ENCODE measurements at places on chromosomes 5 and 9.

DNA sequence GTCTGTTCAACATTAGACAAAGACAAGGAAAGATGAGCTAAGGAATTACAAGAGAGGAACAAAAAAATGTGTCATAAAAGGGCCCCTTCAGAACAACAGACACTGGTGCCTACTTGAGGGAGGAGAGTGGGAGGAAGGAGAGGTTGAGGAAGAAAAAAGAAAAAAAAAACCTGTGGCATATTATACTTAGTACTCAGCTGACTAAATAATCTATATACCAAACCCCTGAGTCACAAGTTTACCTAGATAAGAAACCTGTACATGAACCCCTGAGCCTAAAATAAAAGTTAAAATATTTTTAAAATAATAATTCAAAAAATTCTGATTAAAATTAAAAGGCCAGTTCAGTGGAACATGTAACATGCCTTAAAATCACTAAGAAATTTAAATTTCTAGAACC is 107.3 kb downstream of the MTREX start:
- no peak for DNase-seq

DNA sequence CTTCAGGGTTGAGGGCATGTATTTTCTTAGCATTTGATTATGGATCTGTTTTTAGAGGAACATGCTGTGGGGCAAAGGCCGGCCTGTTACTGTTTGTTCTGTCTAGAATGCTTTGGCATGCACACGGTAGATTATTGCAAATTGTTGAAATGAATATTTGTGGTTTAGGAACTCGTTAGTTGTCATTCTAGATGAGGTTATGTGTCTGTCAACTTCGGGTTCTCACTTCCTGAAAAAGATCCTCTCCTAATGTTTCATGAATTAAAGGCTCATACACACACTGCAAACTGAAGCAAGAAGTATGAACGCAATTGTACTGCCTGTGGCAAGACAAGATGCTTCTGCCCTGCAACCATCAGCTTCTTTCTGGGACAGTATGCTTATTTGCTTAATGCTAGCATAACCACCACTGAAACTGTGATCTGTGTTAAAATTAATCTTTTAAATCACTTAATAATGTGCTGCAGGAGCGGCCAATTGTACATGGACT is 99.6 kb downstream of the BASP1 start:
- DNase-seq = peak; percentile 71

DNA sequence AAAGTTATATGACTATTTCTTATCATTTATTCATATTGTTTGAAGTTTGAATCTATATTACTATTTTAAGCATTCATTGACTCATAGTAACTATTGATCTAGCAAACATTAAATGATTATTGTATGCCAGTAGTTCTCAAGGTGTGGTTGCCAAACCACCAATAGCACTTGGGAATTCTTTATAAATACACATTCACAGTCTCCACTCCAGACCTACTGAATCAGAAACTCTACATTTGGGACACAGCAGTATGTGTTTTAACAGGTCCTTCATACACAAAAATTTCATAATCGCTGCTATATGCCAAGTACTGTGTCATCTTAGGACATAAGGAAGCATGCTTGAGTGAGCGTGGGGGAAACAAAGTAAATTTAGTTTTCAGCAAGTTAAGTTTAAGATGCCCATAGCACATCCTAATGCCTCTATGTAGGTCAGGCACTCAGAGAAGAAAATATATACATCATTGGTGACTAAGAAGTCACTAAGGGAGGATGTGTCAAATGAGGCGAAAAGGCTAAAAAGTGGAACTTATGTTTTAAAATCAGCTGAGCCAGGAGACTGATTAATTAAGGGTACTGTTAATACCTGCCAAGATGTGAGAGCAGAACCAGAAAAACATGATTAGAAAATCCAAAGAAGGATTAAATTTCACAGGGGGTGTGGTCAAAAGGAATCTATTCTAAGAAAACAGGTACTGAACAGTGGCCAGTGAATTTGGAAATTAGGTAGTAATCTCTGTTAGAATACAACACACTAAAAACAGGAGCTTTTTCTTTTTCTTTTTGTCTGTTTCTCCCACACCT is 340.8 kb downstream of the HCN1 start:
- DNase-seq = no peak

DNA sequence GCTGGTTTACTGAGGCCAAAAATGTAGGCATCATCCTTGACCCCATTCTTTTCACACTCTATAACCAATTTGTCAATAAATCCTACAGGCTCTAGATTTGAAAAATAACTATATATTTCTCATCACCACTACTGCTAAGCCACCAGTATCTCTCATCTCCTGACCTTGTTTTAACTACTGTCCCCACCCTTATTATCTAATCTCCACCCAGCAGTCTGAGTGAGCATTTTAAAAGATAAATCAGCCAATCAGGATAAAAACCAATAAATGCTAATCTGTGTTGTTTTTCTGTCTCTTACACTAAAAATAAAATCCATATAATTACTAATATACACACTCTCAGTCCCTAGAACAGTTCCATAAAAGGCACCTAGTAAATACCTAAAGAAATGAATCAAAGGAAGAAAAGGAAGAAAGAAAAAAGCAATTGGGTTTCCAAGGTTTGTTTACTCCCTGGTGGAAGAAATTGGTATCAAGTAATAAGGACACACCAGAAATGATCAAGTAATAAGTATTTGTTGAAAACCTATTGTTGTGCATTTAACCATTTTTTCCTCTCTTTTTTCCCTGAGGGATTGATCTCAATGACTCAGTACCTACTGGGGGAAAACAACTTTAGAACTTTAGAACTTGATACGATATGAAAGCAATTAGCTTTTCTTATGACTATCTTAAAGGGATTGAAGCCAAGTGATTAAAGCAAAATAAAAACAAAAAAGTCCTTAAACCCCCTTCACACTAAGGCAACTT is 19.3 kb downstream of the MRPS27 start:
- no peak for DNase-seq

GRCh38 chr5:32100691-32101302 is 73.3 kb downstream of the GOLPH3 start:
- no peak for DNase-seq

GRCh38 chr5:139985290-139985689 is 57.8 kb downstream of the NRG2 start:
- DNase-seq = peak; percentile 3

GRCh38 chr5:177498013-177498787 is 796 bp upstream of the PDLIM7 start:
- no peak for DNase-seq

DNA sequence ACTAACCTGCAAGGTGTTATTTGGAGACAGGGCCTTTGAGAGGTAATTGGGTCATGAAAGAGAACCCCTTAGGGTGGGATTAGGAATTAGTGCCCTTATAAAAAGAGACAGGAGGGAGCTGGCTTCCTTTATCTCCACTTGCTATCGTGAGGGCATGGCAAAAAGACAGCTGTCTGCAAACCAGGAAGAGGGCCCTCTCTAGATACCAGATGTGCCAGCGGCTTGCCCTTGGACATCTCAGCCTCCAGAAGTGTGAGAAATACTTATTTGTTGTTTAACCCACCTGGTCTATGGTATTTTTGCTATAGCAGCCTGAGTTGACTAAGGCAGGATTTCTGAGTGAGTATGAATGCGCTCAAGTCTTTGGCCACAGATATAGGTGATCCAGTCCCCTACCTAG is 978 bp upstream of the RGS14 start:
- no peak for DNase-seq

- no peak for DNase-seq
These were observed 205.9 kb downstream of the PDZD2 start for GRCh38 chr5:31844622-31845345.

GRCh38 chr5:151008906-151009305 is 11.5 kb upstream of the GPX3 start:
- DNase-seq = no peak

- DNase-seq = peak; percentile 92
These were observed 35.6 kb downstream of the RASEF start for GRCh38 chr9:83027153-83027891.

GRCh38 chr9:135359764-135360163 is 119.8 kb upstream of the PPP1R26 start:
- no peak for DNase-seq

- DNase-seq = no peak
These were observed 28.3 kb downstream of the PRRX2 start for GRCh38 chr9:129693741-129694140.

GRCh38 chr5:148904440-148904839 is 78.0 kb downstream of the ADRB2 start:
- no peak for DNase-seq

GRCh38 chr5:60370508-60370907 is 329.5 kb downstream of the DEPDC1B start:
- peak; percentile 8 for DNase-seq

DNA sequence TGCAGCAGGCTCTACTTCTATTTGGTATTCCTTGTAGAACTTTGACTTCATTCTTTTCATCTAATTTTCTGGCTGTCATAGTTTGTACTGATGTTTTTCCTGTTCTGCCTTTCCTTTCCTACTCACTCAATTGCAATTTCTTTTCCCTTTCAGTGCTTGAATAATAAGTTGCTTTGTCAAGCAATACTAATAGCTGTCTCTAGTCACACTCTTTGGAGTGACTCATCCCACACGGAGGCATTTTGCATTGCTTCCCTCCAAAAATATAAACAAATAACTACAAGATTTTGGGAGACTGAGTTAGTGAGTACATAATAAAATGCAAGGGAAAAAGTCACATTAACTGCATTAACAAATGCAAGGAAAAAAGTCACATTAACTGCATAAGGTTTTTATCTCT is 465.9 kb downstream of the CDH9 start:
- DNase-seq = no peak

DNA sequence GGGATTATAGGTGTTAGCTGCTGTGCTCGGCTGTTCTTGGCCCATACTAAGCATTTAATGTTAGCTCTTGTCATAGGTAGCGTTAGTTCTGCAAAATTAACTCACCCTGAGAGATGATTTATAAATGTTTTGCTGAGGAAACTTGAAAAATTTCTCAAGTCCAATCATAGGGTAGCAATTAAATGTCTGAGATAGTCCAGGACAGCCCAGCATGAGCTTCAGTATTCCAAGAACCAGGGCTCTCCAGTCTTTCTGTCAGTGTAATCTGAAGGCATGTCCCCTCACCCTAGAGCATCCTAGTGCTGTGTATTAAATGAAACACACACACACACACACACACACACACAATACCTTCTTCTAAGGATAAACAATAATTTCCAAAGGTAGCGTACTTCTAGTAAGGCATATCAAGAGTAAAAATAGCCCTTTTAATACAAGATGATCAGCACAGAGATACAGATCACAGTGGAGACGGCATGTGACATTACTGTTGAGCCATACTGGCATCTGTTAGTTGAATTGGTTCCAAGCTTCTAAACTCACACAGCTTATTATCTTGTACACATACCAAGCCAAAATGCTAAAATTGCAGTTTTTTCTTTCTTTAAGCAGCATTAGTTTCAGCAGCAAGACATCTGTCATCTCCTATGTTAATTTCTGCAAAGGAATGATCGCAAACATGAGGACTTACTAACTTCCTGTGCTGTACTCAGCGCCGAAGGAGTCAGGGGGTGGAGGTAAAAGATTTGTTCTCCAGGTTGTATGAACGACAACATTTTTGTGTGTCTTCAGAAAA is 46.3 kb upstream of the JMY start:
- DNase-seq = no peak

DNA sequence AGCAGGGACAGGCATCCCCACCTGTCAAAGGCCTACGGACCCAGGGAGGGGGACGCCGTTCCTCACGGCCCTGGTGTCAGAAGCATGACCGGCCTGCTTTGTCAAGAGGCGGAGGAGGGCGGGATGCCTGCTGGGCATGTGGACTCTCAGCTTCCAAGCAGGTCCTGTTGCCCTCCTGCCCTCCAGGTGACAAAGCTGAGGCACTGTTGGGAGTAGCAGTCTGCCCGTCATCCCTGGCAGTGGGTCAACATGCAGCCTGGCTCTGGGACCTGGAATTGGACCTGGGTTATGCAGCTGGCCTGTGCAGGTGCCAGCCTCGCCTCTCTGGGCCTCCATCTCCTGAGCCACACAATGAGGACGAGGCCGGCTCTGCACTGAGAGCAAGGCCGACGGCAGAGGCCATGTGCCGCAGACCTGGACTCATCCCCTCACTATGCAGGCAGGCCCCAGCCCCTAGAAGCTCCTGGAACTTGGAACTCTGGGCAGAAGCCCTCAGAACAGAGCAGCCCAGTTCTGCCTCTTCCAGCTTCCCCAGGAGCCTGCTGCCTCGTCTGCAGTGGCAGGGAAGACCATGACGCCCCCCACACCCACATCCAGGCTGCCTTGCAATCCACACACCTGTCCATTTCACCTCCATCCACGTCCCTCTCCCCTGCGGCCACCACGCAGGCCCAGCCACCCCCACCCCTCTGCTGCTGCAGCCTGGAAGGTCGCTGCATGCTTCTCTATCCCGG is 20.8 kb upstream of the FCN1 start:
- no peak for DNase-seq

GRCh38 chr9:124752967-124753366 is 18.1 kb downstream of the NR6A1 start:
- DNase-seq = peak; percentile 80

All from fibroblast of skin of abdomen (primary cell).